Left ventricle myocardium inferior (tissue), 1 donor: ENCODE measurements at places on chromosomes 5 and 9. TPM values are rescaled to one million over a fixed set of nuclear protein-coding genes. Genes with fewer than 3 reads are reported as not detected.
A peak's percentile ranks its signal among the peaks of the same experiment; 100 is the strongest.

Gene RABGAP1
- 48.2 TPM for total RNA-seq

Gene FAM78A
- total RNA-seq = 47.3 TPM

Gene SMIM32
- not detected for total RNA-seq

DNA sequence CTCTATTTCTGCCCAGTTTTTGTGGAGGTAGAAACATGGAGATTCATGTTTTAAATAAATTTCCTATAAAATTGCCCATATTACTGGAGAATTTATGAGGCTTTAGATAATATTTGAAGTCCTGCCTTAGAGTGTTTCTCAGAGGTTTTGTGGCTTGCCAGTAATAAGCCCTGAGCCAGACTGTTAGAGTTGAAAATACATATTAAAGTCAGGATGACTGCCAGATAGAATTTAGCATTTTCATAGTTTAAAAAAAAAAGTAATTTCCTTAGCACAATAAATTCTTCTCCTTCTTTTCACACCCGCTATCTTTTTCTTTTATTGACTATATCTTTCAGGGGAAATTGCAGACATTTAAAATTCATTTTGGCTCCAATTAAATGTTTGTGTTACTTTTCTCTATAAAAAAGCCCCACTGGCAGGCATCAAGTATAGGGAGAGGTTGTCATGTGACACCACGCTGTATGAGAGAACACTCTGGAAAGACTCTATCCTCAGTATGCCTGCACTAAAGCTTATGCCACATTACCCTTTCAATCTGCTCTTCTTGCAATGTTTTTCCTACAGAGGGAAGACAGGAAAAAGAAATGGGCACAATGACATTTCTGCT lies 135.2 kb downstream of the MPDZ start:
- no peak for DNase-seq

DNA sequence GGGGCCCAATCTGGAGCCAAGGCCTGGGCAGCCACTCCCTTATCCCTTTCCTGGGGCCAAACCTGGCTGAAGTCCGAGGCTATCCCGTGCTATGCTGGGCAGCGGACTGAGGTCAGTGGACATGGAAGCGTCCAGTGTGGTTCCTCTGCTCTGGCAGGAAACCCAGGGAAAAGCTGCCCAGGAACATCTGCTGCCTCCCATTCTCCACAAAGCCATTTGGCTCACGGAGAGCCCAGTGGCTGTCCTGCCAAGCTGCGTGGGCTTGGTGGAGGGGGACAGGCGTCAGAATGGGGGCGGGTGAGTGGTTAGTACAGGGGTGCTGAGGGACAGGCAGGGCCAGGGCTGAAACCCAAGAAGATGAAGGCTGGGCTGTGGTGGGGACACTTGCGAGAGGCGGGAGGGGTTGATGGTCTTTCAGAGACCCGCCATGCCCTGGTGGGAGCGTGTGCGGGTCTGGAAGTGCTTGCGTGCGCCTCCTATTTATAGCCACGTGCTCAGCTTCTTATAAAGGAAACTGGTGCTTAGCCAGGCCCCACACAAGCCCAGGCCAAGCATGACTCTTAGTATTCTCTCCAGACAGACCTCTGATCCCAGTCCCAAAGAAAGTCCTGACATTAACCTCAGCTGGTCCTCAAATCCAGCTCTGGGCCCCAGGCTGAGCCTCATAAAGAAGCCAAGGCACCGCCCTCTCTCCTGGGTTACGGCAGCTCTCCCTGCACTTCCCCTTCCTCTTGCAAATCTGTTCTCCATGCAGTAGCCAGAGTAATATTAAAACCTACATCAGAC lies 9.4 kb upstream of the SLC6A7 start:
- peak; percentile 79 for DNase-seq

- no peak for DNase-seq
Measured at GRCh38 chr9:2791246-2791645, 52.6 kb downstream of the PUM3 start.

- no peak for DNase-seq
Measured at GRCh38 chr9:87886933-87887505, 4.3 kb downstream of the SPATA31E1 start.

DNA sequence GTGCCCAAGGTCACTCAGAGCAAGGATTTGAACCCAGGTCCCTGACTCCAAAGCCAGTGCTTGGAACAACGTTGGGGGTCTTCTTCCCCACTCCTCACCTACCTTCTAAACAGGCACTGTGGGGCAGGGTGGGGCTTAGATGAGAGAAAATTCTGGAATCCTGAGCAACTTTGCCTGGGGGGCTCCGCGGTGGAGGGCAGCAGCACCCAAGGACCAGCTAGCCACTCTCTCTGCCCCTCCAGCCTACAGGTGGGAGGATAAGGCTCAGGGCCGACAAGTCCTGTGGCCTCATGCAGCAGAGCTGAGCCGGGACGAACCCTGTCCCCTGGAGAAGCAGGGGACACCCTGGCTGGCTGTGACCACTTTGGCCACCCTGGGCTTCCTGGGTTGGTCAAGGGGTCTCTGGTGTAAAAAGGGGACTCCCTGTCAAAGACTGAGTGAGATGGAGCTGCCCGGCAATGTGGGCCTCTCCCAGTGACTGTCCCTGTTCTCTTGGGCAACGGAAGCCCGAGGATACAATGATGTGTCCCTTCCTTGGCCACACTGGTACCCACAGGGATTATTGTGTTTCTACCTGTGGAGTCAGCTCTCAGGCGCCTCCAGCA lies 26.5 kb downstream of the CEL start:
- no peak for DNase-seq
